Cardiac fibroblast (primary cell): ENCODE measurements at places on chromosomes 7 and 10.

- no peak for DNase-seq
Measured at GRCh38 chr10:132450825-132451505, 54.0 kb downstream of the PWWP2B start.

DNA sequence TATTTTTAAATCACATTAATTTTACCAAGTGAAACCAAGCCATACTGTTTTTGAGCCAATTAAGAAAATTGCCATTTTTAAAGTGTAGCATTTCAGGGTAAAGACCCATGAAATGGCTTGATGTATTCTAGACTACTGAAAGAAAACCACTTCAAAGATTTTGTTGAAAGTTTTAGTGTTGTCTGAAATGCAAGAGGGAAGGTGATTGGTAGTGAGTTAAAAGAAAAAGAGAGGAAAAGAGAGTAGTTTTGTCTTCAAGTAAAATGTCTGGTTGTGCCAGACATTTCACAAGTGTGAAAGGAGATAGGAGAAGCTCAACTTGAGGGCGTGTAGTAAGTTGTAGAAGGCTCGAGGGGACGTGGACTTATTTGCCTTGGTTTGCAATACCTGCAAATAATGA lies 41.6 kb downstream of the CALML5 start:
- no peak for DNase-seq

GRCh38 chr10:89342206-89342958 lies 14.6 kb downstream of the IFIT3 start:
- peak; percentile 88 for DNase-seq

GRCh38 chr10:79910344-79910743 lies 38.6 kb downstream of the SFTPD start:
- DNase-seq, result no peak

- DNase-seq, result no peak
Measured at GRCh38 chr10:12214093-12214492, 18.1 kb downstream of the CDC123 start.

DNA sequence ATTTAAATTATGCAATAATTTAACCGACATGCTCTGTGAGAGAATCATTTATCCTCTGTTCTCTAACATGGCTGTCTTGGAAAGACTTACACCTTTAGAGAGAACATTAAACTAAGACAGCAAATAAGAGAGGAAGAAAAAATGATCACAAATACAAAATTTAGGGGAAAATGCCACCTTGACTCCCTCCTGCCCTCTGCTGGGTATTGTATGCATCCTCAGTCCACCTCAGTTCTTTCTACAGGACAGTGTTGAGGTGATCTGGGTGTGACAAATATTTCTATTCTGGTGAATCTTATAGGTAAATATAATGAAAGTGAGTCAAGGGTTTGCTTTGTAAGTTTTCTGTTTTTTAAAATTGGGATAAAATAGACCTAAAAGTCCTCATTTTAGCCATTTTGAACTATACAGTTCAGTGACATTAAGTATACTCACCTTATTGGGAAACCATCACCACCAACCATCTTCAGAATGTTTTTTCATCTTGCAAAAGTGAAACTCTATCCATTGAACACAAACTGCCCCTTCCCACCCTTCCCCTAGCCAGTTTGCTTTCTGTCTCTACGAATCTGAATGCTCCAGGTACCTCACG lies 61.5 kb upstream of the ELMO1 start:
- DNase-seq, result peak; percentile 2

DNA sequence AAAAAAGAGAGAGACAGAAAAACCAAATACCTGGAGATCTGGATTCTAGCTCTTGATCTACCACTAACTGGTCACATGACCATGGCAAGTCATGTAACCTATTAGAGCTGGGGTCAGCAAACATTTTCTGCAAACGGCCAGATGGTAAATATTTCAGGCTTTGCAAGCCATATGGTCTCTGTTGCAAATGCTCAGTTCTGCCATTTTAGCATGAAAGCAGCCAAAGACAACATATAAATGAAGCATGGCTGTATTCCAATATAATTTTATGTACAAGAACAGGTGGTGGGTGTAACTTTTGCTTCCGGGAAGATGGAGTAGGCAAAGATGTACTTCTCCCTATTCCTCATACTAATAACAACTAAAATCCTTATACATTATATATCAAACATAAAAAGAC lies 6.7 kb downstream of the FRA10AC1 start:
- no peak for DNase-seq

GRCh38 chr7:22723637-22724036 lies 3.4 kb upstream of the IL6 start:
- DNase-seq, result peak; percentile 49

- DNase-seq, result no peak
Measured at GRCh38 chr7:149715476-149715875, 57.9 kb downstream of the ZNF467 start.

DNA sequence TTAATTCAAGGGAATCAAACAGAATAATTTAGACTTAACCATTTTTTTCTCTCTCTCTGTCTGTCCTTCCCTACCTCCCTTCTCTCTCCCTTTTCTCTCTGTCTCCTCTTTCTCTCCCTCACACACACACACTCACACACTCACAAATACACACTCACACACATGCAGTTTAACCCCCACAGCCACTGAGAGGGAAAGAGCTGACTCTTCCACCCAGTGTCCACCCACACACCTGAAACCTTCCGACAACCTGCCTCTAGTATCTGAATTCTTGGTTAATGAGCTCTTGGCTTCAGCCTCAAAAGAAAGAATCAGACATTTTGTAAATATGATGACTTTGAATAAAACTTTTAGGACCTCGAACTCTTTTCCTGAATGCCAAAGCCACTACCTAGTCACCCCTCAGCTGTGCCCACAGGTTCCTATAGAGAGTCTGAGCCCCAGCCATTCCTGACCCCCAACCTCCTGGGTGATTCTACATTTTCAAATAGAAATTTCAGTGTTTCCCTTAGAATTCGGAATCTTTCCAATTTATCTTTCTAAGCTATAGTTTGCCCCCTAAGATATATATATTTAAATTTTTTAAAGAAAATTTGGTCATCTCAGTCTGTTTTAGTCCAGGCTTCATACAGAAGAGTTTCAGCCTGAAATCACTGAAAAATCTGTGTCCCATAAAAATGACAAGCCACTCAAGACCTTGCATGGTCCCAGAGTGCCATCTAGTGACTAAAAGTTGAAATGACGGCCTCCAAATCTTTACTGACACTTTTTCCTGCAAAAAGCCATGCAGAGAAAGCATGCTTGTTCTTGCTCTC lies 202.8 kb downstream of the IPMK start:
- peak; percentile 73 for DNase-seq

DNA sequence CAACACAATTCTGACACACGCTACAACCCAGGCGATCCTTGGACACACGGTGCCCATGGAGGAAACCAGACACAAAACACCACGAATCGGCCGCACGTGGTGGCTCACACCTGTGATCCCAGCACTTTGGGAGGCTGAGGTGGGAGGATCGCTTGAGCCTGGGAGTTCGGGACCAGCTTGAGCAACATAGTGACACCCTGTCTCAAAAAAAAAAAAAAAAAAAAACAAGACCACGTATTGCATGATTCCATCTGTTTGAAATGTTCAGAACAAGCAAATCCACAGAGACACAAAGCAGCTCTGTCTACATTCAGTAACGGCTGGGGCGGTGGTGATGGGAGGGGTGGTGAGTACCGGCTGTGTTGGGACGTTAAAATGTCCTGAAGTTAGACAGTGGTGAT lies 25.2 kb downstream of the ADAP1 start:
- no peak for DNase-seq

DNA sequence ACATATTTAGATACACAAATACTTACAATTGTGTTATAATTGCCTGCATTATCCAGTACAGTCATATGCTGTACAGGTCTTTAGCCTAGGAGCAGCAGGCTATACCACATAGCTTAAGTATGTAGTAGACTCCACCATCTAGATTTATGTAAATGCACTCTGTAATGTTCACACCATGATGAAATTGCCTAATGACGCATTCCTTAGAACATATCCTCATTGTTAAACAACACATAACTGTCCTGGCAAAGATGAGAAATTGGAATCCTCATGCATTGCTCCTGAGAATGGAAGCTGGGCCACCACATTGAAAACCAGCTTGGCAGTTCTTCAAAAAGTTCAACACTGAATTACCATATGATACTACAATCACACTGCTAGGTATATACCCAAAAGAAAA lies 1002.8 kb upstream of the CELF2 start:
- DNase-seq, result no peak

GRCh38 chr10:111885919-111886318 lies 297.6 kb downstream of the GPAM start:
- DNase-seq, result no peak

- DNase-seq, result peak; percentile 90
Measured at GRCh38 chr10:30534465-30535144, 94.9 kb downstream of the LYZL2 start.

- peak; percentile 46 for DNase-seq
Measured at GRCh38 chr7:105808703-105809590, 67.5 kb downstream of the ATXN7L1 start.

DNA sequence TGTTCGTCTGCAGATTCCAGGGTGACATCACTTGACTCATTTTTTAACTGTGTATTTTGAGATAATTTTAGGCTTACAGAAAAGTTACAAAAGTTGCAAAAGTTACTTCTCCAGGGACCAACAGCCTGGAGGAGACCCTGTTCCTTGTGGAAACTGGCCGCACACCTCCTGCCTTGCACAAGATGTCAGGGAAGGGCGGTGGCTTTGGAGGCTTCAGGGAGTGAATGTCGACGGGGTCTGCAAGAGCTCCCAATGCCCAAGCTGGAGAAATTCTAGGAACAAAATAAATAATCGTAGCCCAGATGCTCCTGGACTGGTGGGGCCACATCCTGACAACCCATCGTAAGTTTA lies 62.2 kb upstream of the FAM20C start:
- DNase-seq, result no peak

DNA sequence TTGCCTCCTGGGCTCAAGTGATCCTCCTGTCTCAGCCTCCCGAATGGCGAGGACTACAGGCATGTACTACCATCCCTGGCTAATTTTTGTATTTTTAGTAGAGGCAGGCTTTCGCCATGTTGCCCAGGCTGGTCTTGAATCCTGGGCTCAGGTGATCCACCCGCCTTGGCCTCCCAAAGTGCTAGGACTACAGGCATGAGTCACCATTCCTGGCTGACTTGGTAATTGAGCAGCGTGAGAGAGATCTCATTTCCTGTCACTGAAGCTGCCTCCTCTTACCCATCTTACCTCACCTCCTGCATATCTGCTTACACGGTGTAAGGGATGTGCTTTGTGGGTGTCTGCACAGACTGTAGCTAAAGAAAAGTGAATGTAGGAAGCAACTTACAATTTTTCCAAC lies 9.7 kb downstream of the IFIT3 start:
- DNase-seq, result peak; percentile 71

GRCh38 chr10:11035301-11035991 lies 17.8 kb downstream of the CELF2 start:
- DNase-seq, result peak; percentile 85

DNA sequence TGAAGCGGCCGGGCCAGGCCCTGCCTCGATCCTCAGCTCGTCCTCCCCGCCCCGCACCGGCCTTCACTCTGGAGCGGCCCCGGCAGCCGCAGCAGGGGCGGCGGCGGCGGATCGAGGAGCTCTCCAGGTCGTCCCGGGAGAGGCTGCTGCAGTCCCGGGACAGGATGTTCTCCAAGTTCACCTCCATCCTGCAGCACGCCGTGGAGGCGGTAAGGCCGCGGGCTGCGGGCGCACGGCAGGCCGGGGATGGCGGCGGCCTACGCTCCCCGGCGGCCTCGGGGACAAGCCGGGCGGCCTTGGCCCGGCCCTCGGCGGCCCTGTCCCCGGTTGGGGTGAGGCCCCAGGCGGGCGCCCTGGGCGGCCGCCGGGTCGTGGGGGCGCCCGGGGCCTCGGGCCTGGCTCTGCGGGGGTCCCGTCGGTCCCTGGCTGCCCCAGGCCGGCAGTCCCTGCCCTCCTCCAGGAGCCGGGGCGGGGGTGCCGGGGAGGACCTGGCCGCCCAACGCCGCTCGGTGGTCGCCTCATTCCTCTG lies 399 bp downstream of the FHIP2A start:
- peak; percentile 42 for DNase-seq

DNA sequence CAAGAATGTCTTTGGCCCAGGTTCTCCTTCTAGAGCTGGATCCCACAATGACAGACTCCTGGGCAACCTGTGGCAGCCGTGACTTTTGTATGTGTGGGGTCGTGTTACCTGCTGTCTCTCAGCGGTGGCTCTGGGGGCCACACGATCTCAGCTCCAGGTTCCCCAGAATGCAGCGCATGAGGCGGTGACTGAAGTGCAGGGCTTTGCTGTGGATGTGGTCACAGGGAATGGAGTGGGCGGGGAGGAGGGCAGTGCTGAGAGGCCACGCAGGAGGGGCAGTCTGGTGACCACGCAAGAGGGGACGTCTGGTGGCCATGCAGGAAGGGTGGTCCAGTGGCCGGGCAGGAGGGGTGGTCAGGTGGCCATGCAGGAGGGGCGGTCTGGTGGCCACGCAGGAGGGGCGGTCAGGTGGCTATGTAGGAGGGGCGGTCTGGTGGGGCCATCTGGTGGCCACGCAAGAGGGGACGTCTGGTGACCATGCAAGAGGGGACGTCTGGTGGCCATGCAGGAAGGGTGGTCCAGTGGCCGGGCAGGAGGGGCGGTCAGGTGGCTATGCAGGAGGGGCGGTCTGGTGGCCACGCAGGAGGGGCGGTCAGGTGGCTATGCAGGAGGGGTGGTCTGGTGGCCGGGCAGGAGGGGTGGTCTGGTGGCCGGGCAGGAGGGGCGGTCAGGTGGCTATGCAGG lies 112.7 kb downstream of the ACTR3B start:
- no peak for DNase-seq

- no peak for DNase-seq
Measured at GRCh38 chr10:49117376-49118070, 2.2 kb upstream of the VSTM4 start.

DNA sequence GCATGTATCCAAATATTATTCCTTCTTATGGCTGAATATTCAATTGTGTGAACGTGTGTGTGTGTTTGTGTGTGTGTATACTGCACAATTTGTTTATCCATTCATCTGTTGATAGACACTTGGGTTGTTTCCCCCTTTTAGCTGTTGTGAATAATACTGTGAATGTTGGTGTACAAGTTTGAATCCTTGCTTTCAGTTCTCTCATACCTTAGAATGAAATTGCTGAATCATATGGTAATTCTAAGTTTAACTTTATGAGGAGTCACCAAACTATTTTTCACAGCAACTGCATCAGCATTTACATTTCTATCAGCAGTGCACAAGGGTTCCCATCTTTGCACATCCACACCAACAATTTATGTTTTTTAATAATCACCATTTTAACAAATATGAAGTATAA lies 86.9 kb upstream of the GATAD1 start:
- peak; percentile 8 for DNase-seq

DNA sequence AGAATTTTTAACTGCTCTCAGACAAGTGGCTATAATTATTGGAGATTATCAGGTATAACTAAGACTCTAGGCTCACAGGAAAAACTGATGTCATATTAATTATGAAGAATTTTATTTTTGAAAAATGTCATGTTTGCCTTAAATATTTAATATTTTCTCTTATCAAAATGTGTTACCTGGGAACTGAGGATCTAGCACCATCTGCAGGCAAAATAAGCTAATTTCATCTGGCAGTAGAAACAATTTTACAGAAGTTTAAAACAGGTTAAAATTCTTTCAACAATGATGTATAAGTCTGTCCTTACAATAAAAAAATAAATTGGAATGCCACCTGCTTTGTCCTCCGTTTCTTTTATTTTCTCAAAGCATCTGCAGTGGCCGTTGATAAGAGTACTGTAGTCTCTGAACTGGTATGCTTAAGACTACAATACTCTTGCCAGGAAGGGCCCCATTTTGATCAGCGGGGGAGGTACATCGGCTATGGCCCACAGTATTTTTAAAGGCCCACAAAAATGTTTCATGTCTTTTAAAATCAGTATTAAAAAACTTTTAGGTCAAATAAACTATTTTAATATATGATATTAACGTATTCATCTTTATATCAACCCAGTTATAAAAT lies 81.3 kb downstream of the VWDE start:
- DNase-seq, result peak; percentile 62

GRCh38 chr7:28654110-28654509 lies 241.8 kb downstream of the CREB5 start:
- DNase-seq, result no peak
